HAP-1 (cell line): ENCODE measurements at places on chromosomes 7 and 10.

DNA sequence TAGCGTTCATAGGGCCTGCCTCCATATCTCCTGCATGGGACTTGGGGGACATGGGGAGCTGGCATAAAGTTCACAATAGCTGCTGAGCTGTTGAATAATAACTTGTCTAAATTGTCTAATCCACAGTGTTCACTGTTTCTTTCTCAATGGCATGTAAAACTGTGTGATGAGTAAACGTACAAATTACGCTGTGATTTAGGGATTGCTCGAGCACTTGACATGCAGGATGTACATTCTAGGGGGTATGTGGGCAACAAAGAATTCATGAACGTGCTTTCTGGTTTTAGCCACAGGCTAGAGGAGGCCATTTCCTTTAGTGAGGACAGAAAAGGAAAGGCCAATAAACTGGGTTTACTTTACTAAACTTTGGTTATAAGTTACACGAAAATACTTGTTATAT lies 534.2 kb upstream of the ZWINT start:
- no peak for DNase-seq

DNA sequence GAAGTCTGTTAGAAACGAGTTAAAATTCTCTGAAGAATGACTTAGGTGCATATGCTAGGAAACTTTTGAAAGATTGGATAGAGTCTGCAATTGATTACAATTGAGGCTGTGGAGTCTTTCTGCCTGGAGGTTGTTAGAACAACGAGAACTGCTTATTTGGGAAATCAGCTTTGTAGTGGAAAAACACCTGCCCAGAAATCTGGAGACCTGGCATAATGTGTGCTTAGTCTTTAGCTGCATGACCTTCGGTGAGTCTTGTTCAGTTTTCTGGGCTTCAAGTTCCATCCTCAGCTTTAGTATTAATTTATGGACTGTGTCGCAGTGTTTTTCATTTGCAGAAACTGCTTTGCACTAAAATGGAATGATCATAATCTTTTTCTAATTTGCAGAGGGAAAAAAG lies 31.7 kb downstream of the CCNY start:
- no peak for DNase-seq

GRCh38 chr7:33979807-33980355 lies 74.5 kb downstream of the BMPER start:
- no peak for DNase-seq

GRCh38 chr7:100159099-100159623 lies 638 bp upstream of the TRAPPC14 start:
- DNase-seq: no peak

- DNase-seq: no peak
These were observed 66.7 kb downstream of the MICALL2 start for GRCh38 chr7:1392556-1392955.

DNA sequence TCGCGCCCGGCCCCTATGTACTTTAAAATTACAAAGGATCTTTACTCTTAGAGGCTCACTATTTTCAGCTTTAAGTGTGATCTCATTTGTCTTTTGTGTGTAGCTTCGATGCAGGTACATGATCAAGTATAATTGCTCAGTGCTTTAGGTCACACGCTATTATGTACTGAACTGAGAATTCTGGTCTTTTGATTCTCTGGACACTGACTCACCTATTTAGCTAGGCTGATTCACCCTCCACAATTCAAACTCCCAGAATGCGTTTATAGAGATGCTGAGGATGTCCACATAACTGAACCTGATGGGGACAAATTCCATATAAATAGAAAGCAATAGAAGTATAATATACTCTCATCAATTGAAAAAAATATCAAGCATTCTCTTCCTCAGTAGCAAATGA lies 57.8 kb downstream of the PRKCQ start:
- DNase-seq: no peak

DNA sequence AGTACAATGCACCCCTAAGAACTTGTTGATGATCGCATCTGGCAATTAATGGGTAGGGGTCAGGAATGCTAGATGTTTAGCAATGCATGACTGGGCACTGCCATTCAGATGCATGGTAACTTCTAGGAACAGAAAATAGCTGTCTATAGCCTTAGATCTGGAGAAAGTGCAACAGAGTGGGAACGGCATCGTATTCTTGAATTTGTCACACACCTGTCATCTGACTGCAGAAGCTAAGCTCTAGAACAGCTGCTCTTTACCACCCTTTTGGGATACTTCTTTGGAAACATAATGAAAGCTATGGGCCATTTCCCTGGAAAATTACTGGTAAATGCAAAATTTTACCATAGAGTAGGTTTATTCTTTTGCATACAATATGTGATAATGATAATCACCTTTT lies 118.1 kb downstream of the SLC25A13 start:
- no peak for DNase-seq

- no peak for DNase-seq
These were observed 80.5 kb upstream of the PPIF start for GRCh38 chr10:79266543-79267312.

DNA sequence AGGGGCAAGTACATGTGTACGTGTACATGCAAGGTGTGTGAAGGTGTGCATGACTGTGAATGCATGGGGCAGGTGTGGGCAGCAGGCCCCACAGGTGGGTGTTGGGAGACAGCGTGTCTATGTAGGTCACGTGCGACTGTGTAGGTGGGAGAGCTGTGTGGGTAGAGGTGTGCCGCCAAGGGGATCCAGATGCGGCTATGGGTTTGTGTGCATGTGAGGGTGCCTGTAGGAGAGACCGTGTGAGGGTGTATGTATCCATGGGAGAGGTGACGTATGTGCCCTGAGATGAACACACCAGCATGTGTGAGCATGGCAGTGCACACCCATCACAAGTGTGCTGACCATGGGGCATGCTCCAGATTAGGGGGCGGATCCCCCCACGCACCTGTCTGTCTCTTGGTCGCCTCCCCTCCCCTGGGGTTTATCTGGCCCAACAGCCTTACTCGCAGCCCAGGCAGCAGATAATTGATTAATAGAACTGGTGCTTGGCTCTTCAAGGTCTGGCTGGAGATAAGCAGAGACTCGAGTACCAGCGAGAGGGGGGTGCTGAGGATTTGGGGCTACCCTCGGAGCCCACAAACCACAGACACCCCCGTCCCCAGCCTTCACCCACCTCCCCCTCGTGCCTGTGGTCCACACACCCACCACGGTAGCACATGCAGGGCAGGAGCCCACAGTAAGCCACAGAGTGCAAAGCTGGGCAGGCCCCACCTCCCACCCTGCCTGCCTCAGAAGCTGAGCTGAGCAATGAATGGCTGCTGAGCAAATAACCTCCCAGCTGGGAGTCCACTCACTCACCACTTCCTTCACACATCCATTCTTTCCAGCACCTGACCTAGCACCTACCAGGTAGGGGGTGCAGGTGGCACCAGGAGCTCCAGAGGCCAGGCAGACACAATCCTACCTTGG lies 41.4 kb upstream of the ZMIZ1 start:
- no peak for DNase-seq

GRCh38 chr7:140267381-140268226 lies 90.8 kb upstream of the KDM7A start:
- no peak for DNase-seq

GRCh38 chr7:13411151-13411550 lies 578.3 kb downstream of the ETV1 start:
- no peak for DNase-seq

GRCh38 chr10:47282005-47282656 lies 17.9 kb upstream of the GDF10 start:
- DNase-seq: no peak

- no peak for DNase-seq
These were observed 81.7 kb upstream of the HECTD2 start for GRCh38 chr10:91328320-91328984.

DNA sequence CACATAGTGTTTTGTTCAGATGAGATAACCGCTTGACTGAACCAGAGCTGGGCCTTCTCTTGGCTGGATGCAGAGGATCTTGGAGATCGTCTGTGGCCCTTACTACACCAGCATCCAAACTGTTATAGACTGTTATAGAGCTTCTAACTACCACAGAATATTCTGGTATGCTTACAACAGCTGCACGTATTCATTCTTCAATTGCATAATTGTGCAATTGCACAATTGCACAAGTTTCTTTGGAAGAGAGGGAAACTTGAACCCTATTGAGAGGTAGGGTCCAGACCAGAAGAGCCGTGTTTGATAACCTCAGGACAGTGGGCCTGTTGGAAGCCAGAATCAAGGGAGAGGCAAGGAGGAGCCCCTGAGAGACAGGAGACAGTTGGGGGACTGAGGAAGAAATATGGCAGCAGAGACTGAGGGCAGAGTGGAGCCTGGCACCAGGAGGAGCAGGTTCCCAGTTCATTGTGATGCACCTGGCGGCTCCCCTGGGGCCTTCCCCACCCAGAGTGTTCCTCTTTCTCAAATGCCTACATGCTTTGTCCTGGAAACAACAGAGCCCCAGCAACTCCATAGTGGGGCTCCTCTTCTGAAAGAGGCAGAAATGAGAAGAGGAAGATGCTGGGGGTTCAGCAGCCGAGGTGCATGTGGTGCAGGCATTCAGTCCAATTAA lies 64.1 kb downstream of the PTPRZ1 start:
- DNase-seq: no peak

DNA sequence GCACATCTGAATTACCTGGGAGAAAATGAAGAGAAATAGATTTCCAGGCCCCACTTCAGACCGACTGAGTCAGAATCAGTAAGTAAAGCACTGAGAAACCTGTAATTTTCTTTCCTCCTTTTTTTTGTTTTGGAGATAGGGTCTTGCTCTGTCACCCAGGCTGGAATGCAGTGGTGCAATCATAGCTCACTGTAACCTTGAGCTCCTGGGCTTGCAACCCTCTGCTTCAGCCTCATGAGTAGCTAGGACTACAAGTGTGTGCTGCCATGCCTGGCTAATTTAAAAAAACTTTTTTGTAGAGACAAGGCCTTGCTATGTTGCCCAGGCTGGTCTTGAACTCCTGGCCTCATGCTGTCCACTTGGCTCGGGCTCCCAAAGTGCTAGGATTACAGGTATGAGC lies 260.2 kb downstream of the STK31 start:
- no peak for DNase-seq

GRCh38 chr7:30974605-30975255 lies 11.0 kb downstream of the GHRHR start:
- DNase-seq: peak; percentile 64

DNA sequence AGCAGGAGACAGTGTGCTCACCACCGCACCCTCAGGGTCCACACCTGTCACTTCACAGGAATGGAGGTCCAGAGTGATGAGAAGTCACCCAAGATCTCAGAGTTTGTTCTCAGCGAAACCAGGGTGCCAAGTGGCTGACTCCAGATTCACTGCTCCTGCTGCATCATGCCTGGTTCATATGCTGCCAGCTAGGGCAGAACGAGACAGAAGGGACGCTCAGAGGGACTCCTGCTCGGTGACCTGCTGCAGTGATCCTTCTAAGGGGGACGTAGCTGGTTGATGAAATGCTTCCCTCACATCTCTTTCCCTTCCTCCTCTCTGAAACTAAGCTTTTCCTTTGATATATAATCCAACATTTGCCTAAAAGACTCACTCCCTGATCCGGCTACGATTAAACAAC lies 248.5 kb downstream of the SFMBT2 start:
- DNase-seq: no peak

DNA sequence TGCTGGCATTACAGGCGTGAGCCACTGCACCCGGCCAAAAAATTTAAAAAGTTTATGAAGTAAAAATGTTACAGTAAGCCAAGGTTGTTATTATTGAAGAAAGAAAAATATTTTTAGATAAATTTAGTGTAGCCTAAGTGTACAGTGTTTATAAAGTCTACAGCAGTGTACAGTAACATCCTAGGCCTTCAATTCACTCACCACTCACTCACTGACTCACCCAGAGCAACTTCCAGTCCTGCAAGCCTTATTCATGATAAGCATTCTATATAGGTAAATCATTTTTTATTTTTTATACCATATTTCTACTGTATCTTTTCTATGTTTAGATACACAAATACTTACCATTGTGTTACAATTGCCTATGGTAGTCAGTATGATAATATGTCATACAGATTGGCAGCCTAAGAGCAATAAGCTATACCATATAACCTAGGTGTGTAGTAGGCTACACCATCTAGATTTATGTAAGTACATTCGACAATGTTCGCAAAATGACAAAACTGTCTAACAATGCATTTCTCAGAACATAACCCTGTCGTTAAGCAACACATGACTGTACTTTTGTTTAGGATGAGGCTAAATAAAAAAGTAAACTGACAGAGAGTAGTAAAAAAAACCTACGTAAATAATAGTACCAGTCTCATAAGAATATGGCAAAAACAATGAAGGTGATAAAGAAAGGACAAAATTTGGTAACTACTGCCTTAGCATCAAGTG lies 77.8 kb upstream of the FAM133B start:
- DNase-seq: no peak

- no peak for DNase-seq
These were observed 24.8 kb upstream of the SHH start for GRCh38 chr7:155837126-155837479.

GRCh38 chr10:79031723-79032122 lies 37.0 kb upstream of the ZMIZ1 start:
- DNase-seq: no peak

GRCh38 chr7:140084972-140085371 lies 22.2 kb upstream of the PARP12 start:
- DNase-seq: no peak

GRCh38 chr10:127565583-127565982 lies 16.5 kb downstream of the NPS start:
- DNase-seq: no peak

DNA sequence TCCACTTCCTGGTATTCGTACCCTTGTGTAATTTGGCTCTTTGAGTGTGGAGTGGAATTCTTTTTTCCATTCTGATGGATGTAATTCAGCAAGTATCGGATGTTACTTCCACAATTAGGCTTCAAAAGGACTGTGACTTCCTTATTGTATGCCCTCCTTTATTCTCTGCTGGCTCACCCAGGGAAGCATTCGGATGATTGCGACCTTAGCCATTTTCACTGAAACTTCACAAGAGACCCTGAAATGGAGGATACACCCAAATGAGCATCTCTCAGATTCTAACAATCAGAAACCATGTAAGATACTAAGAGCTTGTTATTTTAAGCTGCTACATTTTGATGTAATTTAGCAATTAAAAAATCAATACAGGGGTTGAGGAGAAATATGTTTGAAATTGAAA lies 493.1 kb downstream of the DNAJB9 start:
- DNase-seq: no peak

DNA sequence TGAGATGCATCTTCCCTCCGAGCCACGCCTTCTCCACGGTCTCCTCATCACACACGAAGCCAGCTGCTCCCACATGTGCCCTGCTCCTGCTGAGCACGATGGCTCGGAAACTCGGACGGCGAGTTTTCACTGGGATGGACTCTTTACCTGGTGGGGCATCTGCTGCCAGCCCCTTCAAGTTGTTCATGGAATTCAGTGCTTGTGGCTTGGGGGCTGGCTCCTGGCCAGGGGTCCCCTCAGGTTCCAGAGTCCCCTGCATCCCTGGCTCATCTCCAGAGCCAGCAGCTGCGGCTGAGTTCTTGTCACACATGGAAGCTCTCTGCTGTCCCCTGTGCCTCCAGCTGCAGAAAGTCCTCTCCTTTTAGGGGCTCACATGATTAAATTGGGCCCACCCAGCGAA lies 654.0 kb downstream of the SDK1 start:
- no peak for DNase-seq

DNA sequence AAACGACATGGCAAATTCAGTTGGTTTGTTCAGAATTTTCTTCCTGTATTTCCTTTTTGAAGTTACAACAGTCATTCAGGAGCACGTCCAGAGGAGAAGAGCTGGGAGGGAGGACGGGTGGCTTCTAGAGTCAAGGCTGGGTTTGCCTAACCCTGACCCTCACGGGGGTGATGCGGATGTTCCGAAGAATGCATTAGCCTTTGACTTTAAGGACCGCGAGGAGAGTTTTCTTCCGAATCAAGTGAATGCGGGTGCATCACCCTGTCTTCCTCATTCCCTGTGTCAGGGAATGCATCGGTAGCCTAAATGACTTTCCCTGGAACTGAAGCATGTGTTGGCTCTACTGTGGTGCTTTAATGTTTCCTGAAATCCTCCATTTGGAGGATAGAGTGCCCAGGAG lies 396.6 kb upstream of the GALNT17 start:
- DNase-seq: no peak
